ENCODE measurements at places on chromosomes 2 and 18.

DNA sequence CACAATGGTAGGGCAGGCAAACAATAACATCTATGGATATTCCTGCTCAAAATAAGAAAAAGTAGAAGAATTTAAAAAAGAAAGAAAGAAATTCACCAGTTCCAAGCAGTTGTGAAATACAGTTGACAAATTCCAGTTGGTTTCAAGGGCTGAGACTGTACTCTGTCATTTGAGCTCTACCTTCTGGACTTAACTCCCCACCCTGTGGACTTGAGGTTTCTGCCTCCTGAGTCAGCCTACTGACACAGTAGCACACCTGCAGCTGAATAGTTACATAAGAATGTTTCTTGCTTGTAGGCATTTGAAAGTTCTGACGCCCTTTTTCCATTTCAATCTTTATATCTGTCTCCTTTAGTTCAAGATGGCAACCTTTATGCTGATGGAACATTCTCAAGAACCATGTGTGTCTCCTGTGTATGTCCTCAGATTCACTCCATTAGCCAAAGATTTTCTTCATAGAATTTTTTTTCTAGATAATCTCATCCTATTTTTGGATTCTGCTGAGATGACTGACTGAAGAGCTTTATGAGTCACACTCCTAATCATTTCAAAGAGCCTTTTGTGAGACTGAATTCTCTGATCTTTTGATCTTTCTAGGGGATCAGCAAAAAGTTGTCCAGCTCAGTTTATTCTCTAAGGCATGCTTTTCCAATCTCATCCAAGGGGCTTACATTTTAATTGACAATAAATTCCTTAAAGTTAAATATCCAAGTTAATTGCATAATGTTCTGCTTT, 19.1 kb downstream of the NETO1 start:
- DNase-seq = no peak

DNA sequence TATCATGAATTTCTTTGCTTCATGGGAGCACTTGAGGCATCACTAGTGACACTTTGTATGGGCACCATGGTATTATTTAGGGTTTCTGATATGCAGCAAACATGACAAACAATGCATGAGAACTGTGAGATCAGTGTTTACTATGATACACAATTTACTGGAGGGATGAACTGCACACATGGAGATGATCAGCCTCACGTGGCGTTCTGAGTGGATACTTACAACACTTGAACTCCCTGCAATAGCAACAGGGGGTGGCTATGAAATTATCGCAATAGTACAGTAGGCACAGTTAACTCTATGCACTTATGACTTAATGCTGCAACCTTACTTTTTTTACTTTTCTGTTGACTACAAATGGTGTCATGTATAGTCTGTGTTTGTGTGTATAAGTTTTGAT, 18.5 kb upstream of the UGT1A8 start:
- no peak for DNase-seq

GRCh38 chr2:9964334-9964980, 13.0 kb downstream of the GRHL1 start:
- DNase-seq = no peak

- DNase-seq = no peak
These were observed 323.5 kb upstream of the TANK start for GRCh38 chr2:160836755-160837154.

DNA sequence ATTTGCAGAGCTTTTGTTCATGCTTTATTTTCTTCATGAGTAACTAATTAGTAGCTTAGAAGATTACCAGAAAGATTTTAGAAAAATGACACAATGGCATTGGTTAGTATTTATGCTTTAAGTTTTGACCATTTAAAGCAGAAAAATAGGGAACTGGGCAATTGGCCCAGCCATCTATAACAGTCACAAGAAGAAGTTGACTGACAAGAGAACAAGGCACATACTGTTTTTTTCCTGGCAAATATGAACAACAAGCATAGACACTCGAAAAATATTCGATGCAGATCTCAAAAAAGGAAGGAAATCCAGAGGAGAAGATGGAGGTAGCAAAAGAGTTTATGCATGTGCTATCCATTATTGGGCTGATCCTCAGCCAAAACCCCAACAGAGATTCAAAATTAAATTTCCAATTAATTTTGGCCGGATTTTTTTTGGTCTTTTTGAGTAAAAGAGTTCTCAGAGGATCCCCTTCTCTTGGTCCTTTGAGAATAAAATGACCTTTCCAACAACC, 200.8 kb upstream of the SLC35G4 start:
- DNase-seq = no peak

DNA sequence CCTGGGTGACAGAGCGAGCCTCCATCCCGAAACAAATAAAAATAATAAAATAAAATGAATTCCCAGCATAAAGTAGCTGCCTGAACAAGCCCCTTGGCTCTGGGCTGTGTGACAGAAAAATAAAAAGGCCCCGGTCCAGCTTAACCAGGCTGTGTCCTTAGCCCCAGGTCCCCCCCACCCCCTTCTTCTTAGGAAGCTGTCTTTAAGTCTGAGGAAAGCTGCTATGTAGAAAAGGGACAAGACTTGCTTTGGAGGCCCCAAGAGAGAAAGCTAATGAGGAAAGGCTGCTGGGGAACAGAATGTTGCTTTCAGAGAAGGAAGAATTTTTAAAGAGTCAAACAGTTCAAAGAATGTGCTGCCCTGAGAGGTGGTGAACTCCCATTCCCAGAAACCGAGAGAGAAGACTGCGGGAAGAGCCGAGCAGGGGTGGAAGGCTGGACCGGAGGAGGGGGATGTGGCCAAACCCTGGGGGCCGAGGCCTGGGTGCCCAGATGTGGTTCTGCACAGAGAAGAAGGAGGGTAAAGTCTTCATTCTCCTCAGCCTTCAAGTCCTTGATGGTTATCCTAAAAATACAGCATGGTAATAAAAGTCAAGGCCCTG, 61.9 kb downstream of the CENPO start:
- no peak for DNase-seq

DNA sequence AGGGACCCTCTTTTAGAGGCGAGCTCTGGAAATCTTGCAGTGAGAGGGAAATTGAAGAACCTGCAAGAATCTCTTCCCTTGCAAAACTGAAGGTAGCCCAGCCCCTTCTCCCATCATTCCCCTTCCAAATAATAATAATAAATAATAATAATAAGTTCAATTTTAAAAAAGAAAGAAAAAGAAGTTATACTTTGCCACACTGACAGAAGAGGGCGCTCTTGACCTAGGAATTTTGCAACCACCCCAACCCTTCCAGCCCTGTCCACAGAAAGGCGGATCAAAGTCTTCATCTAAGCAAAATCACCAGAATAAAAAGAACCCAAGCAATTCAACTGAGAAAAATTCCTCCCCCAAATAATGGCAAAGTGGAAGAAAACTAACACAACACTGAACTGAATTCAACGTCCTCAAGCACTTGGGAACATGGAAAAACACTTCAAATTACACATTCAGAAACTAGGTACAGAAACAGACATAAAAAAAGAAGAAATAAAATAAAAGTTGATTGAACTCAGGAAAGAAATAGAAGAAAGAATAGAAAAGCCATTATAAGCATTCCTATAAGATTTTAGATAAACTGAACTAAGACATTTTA, 98.9 kb upstream of the GLS start:
- DNase-seq = no peak

DNA sequence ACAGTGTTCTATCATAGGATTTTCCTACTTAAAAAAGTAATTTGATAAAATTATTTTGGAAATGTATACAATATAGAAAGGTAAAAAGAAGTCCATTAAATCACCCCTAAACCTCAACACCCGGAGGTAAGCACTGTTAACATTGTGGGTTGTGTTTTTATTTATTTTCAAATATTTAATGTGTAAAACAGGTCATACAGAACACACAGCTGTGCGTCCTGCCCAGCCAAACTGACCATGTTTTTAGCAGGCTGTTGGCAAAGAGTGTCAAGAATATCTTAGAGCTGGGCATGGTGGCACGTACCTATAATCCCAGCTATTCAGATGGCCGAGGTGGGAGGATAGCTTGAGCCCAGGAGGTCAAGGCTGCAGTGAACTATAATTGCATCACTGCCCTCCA, 78.8 kb upstream of the ZNF532 start:
- no peak for DNase-seq

- no peak for DNase-seq
These were observed 131.5 kb downstream of the CAPN13 start for GRCh38 chr2:30675758-30676157.

DNA sequence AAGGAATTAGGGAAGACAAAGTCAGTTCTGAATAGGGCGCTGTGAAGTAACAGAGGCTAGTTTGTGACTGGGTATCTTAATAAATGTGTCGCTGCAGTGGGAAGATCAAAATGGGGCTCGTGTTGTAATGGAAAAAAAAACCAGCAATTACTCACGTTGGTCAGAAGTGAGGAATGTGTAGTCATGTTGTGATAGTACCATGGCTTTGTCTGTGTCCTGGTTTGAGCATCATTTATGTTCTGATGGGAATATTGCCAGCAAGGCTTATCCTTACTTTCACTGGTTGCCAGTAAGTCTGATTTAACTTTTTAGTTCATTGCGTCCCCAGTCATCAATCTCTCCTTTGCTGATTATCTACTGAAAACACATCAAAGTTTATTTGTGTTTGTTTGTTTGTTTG, 467.6 kb downstream of the NYAP2 start:
- DNase-seq = no peak

Data from activated naive CD4-positive, alpha-beta T cell (primary cell).